HFFc6 (cell line): ENCODE measurements at places on chromosomes 11 and 22.
A peak's percentile ranks its signal among the peaks of the same experiment; 100 is the strongest.

GRCh38 chr11:76083563-76084451 lies 122.5 kb downstream of the WNT11 start:
- DNase-seq: no peak

GRCh38 chr11:118876286-118876685 lies 7.4 kb upstream of the CXCR5 start:
- no peak for DNase-seq

DNA sequence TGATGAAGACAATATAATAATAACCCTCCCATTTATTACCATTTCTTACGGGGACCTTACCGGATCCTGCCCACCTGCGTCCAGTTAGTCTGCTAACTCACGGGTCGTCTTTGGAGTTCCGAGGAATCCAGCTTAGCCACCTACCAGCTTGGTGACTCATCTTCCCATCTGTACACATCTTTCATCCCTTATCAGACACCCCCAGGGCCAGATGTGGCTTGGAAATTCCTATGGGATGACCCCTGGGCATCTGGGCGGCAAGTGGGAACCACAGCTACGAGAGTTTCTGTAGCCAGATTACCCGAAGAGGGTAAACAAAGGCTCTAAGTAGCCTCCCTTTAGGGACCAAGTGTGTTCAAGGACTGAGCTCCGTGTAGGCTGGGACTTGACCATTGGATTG lies 12.8 kb upstream of the PRR5 start:
- no peak for DNase-seq

- DNase-seq: no peak
Measured at GRCh38 chr11:3809624-3809928, 1.2 kb downstream of the PGAP2 start.

GRCh38 chr11:83051760-83052671 lies 19.7 kb downstream of the RAB30 start:
- peak; percentile 97 for DNase-seq

- no peak for DNase-seq
Measured at GRCh38 chr22:47419239-47419638, 656.8 kb downstream of the TBC1D22A start.

DNA sequence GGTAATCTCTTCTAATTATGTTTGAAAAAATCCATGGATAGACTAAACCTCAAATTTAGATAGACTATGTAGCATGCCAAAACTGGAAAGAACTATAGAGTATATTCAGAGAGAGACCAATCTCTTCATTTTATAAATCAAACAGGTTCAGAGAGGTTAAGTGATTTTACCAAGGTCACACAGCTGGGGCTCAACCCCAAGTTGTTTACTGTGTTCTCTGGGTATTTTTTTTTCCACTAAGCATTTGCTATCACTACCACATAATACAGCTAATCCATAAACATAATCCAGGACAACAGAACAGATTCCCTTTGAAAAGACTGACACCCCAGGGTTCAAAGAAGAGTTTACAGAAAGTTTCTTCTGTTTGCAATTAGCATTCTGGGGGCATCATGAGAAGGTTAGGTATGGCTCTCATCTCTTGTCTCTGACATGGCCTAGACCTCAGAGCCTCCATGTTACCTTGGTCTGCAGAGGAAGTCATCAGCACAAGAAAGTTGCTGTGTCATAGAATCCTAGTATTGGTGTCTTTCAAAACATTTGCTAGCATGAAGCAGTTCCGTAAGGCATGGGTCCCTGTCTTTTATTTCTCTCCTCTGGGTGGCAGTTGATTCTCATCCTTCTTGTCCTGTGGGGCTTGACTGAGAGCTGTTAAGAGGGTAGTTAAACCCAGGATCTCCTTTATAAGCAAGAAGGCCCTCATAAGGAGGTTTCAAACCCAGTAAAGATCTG lies 94.5 kb upstream of the HSD17B12 start:
- DNase-seq: no peak

GRCh38 chr11:66314561-66315497 lies 2.0 kb downstream of the CD248 start:
- DNase-seq: no peak

DNA sequence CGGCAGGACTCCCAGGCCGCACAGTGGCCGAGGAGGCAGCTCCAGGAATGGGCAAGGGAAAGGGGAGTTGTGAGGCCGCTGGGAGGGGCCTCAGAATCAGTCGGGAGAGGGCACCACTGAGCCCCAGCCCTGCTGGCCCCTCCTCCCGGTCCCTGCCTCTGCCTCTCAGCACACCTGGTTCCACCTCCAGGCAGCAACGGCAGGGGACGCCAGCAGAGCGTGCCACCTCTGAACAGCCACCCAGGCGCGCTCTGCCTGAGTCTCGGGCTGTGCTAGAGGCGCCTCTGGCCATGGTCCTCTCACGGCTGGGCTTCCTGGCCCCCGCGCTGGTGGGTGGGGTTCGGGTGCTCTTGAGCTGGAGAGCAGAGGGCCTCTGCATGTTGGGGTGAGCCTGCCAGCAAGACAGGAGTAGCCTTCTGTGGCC lies 33.0 kb downstream of the MOB2 start:
- DNase-seq: no peak

GRCh38 chr22:38081941-38082828 lies 1.8 kb downstream of the SLC16A8 start:
- DNase-seq: no peak
